ENCODE measurements at places on chromosomes 12 and 14. TPM values are rescaled to one million over a fixed set of nuclear protein-coding genes. Genes with fewer than 3 reads are reported as not detected.

SRRM4 gene
- 0.13 TPM for total RNA-seq

TCTN1 gene
- 24.9 TPM for total RNA-seq

CPNE6 gene
- not detected for total RNA-seq

REM2 gene
- total RNA-seq: 0.13 TPM

KRT4 gene
- 0.04 TPM for total RNA-seq

VRTN gene
- not detected for total RNA-seq

CCDC175 gene
- total RNA-seq: not detected

ANKRD33 gene
- 0.04 TPM for total RNA-seq

KLRC1 gene
- total RNA-seq: 0.22 TPM

NPAS3 gene
- total RNA-seq: 5.7 TPM

Data from muscle of leg (tissue), 16 donors.